ENCODE measurements at places on chromosomes 2 and 18. TPM values are rescaled to one million over a fixed set of nuclear protein-coding genes. Genes with fewer than 3 reads are reported as not detected.

Gene SLC5A7
- not detected for total RNA-seq

Gene FEV
- total RNA-seq = not detected

Gene EMILIN2
- total RNA-seq = 49.6 TPM

Gene CUL3
- total RNA-seq = 68.0 TPM

Gene CTNNA2
- total RNA-seq = not detected

Gene HOXD8
- 7.9 TPM for total RNA-seq
